ENCODE measurements at places on chromosomes 11 and 22.

DNA sequence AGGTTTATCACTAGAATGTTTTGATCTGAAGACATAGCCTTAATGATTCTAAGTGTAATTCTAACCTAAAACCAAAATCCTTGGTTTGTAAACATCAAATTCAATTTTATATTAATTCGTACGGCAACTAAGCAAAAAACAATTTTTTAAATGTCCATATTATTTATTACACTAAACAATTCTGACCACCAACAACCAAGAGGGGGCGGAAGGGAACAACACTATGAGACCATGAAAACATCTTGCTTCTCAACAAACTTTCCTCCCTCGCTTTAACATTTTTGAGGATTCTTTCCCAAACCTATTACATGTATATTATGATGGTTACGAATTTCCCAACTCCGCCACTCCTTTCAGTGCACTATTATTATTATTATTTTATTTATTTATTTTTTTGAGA lies 6.5 kb upstream of the UCP2 start:
- DNase-seq = no peak

DNA sequence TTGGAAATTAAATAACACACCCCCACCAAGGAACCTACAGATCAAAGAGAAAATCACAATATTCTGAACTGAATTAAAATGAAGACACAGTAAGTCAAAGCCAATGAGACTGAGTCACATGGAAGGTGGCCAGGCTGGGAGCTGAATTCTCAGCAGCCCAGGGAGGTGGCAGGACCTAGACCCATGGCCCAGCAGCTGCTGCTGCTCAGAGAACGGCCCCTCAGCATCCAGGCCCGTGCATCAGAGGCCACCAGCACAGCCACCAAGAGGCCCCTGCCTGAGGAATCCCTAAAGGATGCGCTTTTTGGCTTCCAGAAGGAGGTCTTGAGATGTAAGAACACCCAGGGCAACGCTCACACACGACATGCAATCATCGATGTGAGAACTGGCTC lies 35.0 kb downstream of the TBX1 start:
- no peak for DNase-seq

DNA sequence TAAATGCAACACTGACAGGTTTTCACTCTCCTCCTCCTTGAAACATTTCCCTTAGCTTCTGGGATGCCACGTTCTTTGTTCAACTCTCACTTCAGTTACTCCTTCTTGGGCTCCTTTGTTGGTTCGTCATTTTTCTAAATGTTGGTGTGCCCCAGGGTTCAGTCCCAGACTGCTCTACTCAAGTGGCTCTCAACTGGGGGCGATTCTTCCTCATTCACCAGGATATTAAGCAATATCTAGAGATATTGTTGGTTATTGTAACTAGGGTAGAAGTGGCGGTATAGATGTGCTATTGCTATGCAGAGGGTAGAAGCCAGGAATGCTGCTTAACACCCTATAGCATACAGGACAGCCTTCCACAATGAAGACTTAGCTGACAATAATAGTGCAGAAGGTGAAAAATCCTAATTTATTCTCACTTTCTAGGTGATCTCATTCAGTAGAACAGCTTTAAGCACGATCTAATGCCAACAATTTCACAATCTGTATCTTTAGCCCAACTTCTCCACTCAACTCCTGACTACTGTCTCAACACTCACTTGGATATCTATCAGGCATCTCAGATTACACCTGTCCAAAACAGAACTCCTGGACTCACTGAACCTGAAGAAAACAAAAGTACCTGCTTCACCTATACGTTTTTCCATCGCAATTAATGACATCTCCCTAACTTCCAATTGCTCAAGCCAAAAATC lies 4.6 kb downstream of the NUP160 start:
- no peak for DNase-seq

DNA sequence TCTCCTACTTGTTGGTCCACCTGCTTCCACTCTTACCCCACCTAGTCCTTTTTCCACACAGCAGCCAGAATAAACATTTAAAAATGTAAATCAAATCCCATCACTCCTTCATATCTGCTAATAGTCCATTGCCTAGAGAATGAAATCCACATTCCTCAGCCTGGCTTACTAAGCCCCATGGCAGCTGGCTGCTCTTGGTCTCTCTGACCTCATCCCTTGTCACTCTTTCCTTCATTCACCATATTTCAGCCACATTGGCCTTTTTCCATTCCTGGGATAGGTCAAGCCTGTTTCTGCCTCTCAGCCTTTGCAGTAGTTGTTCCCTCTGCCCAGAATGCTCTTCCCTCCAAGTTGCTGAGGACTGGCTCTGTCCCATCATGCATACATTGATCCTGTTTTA lies 512.8 kb downstream of the INSC start:
- DNase-seq = no peak

- DNase-seq = no peak
Measured at GRCh38 chr22:24521791-24522245, 26.7 kb downstream of the UPB1 start.

- DNase-seq = no peak
Measured at GRCh38 chr11:38274031-38274430, 1676.0 kb upstream of the RAG2 start.

DNA sequence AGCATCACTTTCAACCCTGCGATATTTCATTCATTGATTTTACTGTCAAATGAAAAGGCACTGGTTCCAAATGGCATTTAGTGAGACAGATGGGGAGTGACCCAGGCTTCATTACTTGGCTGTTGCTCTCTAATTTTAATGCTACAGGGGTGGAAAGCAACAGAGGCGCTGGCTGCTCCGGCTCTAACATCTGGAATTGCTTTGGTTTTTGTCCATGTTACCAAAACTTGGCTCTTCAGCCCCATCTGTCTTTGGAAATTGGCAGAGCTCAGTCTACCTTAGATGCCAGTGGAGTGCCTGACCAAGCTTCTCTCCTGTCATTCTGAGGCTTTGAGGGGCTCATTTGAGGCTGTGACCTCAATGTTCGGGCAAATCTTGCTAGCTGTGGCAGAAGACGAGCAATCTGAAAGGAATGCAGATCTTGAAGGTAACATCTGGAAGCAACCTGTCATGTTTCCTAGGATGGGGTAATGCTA lies 409.5 kb upstream of the SYN3 start:
- DNase-seq = no peak

DNA sequence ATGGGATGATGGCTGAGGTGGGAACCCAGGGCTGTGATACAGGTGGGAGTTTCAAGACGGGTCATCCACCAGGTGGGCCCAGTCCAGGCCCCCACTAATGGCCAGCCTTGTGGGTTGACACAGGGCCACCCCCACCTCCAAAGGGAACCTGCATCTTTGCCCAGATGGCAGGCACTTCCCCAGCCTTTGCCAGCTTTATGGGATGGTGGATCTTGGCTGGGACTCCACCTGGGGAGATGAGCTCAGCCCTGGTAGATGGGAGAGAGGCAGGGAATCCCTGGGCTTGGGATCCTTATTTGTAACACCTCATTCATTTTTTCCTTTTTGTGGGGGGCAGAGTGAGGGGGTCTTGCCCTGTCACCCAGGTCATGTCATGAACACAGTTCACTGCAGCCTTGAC lies 33.4 kb downstream of the CD82 start:
- DNase-seq = no peak

DNA sequence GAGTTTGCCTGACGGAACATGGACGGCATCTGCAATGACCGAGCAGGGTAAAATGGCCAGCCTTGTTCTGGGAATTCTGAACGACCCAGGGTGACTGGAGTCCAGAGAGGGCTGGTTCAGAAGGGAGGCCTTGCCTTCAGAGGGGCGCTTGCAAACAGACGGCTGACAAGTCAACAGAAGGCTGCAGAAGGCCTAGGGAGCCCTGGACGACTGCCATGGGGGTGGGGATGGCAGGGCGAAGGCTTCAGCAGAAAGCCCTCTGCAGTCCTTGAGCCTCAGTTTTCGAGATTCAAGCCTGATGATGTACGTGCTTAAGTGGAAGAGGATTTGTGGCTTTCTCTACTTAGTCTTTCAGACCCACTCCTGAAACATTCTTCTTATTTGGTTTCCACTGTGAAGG lies 117.1 kb upstream of the TBCEL start:
- no peak for DNase-seq

- DNase-seq = no peak
Measured at GRCh38 chr11:111360150-111361043, 18.7 kb downstream of the POU2AF1 start.

- DNase-seq = no peak
Measured at GRCh38 chr22:44786610-44787009, 34.2 kb downstream of the ARHGAP8 start.

DNA sequence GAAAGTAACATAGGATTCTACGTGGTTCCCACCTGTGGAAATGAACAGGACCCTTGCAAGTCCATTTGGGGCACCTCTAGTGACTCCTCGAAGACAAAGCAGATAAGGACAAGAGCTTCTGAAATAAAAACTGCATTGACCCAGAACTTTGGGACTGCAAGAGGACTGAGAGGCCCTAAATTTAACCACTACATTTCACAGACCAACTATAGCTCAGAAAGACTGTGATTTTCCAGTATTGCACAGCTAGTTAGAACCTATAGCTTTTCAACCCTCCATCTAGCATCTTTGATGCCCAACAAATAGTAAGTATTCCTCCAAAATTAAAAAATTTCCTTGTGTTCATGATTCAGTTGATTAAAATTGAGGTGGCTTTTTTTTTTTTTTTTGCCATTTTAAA lies 107.6 kb upstream of the CD44 start:
- DNase-seq = no peak
